Left lobe of liver (tissue), 2 donors: ENCODE measurements at places on chromosomes 4 and X. TPM values are rescaled to one million over a fixed set of nuclear protein-coding genes. Genes with fewer than 3 reads are reported as not detected.

Gene SMS
- 17.8 TPM for total RNA-seq

Gene NXF3
- 1.3 TPM for total RNA-seq

Gene MTNR1A
- total RNA-seq = not detected

Gene TKTL1
- total RNA-seq = not detected

Gene MAGED4B
- 1.3 TPM for total RNA-seq

Gene MAGEA8
- not detected for total RNA-seq

Gene MTTP
- total RNA-seq = 103 TPM

Gene GALNTL6
- total RNA-seq = not detected

Gene SCML2
- total RNA-seq = 0.60 TPM

DNA sequence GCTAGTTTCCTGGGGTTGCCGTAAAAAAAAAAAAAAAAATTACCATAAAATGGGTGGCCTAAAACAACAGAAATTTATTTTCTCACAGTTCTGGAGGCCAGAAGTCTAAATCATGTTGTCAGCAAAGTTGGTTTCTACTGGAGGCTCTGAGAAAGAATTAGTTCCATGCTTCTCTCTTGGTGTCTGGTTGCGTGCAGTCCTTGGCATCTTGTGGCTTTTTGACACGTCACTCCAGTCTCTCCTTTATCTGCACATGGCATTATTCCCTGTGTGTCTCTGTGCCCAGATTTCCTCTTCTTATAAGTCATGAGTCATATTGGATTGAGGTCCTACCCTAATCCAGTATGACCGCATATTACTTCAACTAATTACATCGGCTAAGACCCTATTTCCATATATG is 38.7 kb downstream of the SPATA4 start:
- DNase-seq = no peak

- DNase-seq = no peak
Measured at GRCh38 chr4:111136438-111136837, 513.6 kb upstream of the PITX2 start.

DNA sequence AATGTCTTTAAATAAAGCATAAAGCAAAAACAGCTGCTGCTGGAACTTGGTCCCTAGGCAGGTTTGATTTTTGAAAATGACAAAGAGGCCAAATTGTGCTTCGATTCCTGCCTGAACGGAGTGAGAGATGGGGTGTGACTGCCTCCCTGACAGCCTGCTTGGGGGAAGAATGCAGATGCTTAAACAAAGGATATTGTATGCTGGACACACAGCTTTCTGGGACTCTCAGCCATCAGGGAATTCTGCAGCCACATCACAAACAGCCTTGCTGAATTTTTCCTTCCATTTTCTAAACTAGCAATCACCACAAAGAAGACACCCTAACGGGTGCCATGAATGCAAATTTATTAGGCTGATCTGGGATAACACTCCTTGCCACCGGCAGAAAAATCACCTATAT is 83.9 kb upstream of the CPEB2 start:
- DNase-seq = no peak

DNA sequence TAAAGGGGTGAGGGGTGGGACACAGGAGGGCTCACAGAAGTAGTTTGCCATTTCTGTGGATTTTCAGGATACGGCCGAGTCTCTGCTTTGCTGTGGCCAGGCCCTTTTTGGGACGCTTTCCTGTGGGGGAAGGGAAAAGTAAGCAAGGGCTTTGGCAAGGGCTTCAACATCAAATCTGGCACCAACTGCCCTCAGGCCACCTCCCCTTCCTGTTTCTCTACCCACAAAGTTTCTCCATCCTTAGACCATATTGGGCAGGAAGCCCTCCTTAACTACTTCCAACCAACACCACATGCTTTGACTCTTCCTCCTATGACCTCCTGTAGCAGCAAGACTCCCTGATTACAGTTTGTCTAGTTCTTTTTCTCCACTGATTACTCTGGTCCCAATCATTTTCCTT is 105.1 kb downstream of the PHF8 start:
- DNase-seq = no peak

DNA sequence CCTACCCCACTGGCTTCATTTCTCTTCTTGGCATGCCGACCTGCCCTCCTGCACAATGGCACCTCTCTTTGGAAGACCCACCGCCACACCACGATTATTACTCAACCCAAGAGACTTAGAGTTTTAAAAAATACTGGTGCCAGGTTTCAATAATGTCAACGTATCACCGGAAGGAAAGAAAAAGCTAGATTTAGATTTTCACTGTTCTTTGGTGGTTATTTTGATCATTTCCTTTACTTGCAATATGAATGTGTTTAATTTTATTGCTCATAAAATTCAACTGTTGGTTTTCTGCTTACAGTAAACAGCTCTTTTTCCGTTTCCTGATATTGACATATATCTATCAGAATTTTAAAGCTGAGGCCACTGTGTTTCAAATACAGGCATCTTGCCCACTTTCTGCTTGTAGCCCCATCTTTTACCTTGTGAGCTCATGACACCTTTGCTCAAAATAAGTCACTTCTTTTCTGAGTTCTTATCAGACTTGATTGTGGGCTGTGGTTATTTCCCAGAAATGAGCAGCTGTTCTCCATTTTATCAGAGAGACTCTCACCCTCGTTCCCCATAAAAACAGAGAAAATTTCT is 439.1 kb downstream of the INPP4B start:
- DNase-seq = no peak

DNA sequence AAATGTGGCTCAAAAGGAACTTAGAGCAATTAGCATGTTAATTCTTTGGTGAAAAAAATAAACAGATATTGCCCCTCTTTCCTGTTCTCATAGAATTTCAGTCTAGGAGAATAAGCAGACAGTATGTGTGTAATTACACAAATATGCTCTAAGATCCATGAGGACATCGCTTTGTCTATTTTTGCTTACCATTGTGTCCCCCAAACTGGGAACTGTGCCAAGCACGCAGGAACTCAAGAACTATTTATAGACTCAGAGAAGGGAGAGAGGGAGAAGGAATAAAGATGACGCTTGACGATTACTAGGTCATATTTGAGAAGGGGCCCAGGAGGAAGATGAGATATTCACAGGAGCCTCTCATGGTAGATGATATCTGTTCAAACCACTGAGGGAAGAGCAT is 692.6 kb downstream of the RAB28 start:
- DNase-seq = no peak

DNA sequence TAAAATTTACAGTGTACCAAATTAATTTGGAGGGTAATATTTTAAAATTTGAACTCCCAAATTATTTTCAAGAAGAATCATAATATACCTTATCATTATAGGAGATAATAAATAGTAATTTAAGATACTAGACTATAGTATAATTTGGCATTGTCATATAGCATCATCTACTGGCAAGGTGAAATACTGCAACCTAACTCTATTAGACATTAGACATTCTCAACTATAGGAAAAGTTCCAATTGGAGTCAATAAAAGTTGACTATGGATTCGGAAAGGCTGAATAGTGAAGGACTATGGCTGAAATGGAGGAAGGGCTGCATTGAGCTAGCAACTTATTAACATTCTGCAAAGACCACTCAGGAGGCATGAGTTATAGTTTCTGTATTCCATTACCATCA is 113.0 kb downstream of the PRDM5 start:
- no peak for DNase-seq

- DNase-seq = no peak
Measured at GRCh38 chr4:53192496-53192895, 173.4 kb downstream of the SCFD2 start.

GRCh38 chrX:114710571-114710970 is 126.7 kb downstream of the HTR2C start:
- DNase-seq = no peak

DNA sequence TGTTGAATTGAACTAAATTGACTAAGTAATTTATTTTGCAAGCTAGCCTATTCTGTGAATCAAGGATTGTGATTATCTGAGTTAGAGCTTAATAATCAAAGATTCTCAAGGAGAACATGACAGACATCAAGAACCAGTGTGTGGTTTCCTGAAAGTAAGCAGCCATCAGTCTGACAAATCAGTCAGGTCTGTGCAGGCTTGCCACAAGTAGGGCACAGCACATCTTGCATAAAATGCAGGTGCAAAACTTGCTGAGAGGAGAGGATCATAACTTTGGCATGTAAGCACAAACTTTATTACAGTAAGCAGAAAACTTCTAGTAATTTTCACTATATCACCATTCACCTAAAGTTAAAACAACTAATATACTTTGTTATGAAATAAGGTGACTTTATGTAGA is 22.5 kb downstream of the FAM241A start:
- DNase-seq = no peak

DNA sequence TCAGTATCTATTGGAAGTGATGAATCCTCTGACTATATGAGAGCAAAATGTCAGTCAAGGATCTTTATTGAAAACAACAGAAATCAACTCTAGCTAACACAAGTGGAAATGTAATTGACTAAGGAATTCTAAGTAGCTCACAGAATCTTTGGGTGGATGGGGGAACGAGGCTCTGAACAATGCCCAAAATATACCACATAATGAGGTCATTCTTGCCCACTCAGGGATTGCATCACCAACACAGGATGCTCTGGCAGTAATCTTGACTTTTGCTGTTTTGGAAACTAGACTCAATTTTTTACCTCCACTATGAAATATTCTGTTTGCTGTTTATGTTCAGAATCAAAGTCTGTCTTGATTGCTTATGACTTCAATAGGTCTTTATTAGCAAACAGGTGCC is 127.4 kb upstream of the UNC5C start:
- no peak for DNase-seq

GRCh38 chr4:56158483-56158882 is 209.7 kb downstream of the CEP135 start:
- DNase-seq = no peak

- no peak for DNase-seq
Measured at GRCh38 chr4:165627128-165627527, 245.9 kb upstream of the TLL1 start.

DNA sequence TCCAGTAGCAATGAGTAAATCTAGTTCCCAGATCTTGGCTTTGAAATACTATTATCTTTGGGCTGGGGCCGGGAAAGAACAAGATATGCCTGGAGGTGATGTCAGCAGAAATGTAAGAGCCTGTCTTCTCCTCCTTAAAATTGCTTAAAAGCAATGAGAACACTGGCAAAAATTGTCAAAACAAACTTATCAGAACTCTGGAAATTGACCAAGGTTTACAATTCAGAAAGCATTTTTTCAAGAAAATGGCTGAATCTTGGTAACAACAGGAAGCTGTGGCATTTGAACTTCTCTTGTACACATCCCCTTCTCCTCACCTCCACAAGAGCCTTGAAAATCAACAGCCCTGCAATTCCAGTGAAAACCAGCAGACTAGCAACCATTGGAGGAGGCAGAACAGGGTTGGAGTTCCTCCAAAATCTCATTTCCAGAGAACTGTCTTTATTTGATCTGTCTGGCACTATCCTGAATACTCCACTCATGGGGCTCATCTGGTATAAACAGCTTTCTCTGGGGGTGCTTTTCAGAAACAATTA is 13.5 kb downstream of the TIMP1 start:
- no peak for DNase-seq

DNA sequence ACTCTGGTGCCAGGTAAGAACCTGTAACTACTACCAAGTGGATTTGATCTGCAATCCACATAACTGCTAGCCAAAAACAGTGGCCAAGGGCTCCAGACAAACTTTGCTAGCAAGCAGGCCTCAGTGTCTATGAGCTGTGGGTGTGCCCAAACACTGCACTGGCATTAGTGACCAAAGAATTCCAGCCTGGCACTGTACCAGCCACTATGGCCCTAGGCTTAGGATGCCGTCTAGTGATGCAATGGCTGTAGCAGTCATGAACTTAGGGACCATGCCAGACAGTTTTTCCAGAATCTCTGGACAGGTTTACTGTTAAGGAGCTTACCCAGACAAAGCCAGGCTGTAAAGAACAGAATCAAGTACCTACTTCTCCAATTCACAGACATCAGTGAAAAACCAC is 33.7 kb upstream of the PRR27 start:
- no peak for DNase-seq
